ENCODE measurements at places on chromosomes 1 and 21.

- H3K4me3 ChIP-seq = no peak overlapping the region
- H3K27me3 ChIP-seq = no peaks in the 10 kb centered on the region
- peaks cover 8% of the 10 kb centered on the region for H3K4me1 ChIP-seq
- H3K27ac ChIP-seq = no peak overlapping the region
- no peaks in the 10 kb centered on the region for H3K36me3 ChIP-seq
Measured at GRCh38 chr21:16079830-16080229, 350.0 kb downstream of the USP25 start.

DNA sequence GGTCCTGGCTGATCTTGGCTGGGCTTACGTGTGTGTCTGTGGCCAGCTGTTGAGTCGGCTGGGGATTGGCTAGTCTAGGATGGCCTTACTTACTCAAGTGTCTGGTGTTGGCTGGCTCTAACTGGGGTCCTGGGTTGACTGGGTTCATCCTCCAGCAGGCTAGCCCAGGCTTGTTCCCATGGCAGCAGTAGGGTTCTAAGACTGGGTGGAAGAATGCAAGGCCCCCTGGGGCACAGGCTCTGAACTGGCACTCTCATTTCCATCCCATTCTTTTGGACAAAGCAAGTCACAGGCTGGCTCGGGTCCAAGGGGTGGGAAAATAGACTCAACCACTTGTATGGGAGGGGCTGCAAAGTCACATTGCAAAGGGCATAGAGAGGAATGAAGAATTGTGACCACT, 7.9 kb upstream of the OPRD1 start:
- H3K4me1 ChIP-seq = no peaks in the 10 kb centered on the region
- no peak overlapping the region for H3K27ac ChIP-seq
- DNase-seq = no peak
- peaks cover 5% of the 10 kb centered on the region for H3K27me3 ChIP-seq
- no peak overlapping the region for H3K4me3 ChIP-seq
- H3K36me3 ChIP-seq = no peaks in the 10 kb centered on the region

DNA sequence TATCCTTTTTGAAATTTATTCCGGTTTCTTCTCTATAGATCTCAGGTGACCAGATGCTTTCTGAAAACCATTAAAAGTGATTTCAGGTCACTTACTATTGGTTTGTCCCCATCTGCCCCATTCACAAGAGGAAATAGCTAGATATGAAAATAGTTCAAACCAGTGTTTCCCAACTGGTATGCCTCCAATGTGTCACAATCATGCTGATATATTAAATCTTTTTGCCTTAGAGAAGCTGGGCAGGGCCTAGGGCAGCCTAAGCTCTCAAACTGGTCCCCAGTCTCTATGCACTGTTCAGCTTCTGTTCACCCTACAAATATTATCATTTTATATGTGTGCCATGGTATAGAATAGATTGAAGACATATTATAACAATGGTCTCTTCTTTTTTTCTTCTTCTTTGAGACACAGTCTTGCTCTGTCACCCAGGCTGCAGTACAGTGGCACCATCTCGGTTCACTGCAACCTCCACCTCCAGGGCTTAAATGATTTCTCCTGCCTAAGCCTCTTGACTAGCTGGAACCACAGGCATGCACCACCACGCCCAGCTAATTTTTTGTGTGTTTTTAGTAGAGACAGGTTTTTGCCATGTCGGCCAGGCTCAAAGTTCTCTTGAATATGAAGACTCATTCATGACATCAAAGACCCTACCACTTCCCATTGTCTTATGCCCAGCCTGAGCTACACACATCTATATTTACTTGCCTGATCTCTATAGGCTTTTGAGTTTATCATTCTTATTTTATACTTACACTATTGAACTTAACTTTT, 15.7 kb downstream of the PTPN22 start:
- no peaks in the 10 kb centered on the region for H3K36me3 ChIP-seq
- no peak overlapping the region for H3K4me3 ChIP-seq
- H3K27ac ChIP-seq = no peak overlapping the region
- DNase-seq = no peak

DNA sequence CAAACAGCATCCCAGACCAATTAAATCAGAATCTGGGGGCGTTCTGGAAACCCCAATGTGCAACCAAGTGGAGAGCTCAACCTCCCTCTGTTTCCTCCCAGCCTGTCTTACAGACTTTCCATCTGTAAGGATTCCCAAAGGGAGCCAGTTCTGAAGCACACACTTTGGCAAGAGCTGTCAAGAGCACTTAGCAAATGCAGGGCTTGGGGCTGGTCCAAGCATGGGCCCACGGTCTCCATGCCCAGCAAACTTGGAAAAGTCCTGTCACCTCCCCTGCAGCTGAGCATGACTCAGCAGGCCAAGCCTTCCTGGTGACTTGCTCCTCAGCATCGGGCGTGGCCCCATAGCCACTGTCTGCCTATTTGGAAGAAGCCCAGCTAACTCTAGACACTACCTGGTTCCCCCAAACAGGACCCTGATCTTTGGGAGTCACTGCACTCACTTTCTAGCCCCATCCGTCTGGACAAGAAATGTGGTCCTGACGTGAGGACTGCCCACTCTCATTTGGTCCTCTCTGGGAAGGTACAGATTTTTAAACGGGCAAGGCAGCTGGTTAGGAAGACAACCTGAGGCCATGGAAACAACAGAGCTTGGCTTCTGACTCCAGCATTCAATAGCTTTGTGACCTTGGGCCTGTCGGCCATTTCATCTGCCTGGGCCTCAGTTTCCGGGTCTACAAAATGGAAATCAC, 16.9 kb downstream of the SLC2A1 start:
- peak overlapping the region; percentile 98 for H3K27ac ChIP-seq
- no peak overlapping the region for H3K4me3 ChIP-seq
- H3K27me3 ChIP-seq = no peaks in the 10 kb centered on the region
- H3K36me3 ChIP-seq = no peaks in the 10 kb centered on the region

DNA sequence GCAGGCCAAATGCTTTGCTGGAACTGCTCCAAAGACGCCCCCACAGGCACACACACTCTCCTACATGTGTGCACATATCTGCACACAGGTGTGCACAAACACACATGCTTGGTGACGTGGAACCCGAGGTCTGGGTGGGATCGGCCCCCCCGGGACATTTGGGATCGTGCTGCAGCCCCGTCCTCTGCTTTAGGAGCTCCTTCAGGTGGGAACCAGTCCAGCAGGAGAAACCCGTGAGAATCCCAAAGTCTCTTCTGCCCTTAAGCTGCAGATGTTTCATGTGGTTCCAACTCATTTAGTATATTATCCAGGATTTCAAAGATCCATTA, 38.6 kb downstream of the UBE2G2 start:
- peaks cover 5% of the 10 kb centered on the region for H3K4me1 ChIP-seq
- no peaks in the 10 kb centered on the region for H3K27me3 ChIP-seq
- no peak overlapping the region for H3K27ac ChIP-seq
- no peak overlapping the region for H3K4me3 ChIP-seq

- H3K36me3 ChIP-seq = no peaks in the 10 kb centered on the region
- H3K4me1 ChIP-seq = no peaks in the 10 kb centered on the region
- no peak for DNase-seq
- H3K4me3 ChIP-seq = no peak overlapping the region
- H3K27ac ChIP-seq = no peak overlapping the region
- H3K27me3 ChIP-seq = peaks cover 9% of the 10 kb centered on the region
Measured at GRCh38 chr1:109309347-109309746, 2.5 kb upstream of the MYBPHL start.

DNA sequence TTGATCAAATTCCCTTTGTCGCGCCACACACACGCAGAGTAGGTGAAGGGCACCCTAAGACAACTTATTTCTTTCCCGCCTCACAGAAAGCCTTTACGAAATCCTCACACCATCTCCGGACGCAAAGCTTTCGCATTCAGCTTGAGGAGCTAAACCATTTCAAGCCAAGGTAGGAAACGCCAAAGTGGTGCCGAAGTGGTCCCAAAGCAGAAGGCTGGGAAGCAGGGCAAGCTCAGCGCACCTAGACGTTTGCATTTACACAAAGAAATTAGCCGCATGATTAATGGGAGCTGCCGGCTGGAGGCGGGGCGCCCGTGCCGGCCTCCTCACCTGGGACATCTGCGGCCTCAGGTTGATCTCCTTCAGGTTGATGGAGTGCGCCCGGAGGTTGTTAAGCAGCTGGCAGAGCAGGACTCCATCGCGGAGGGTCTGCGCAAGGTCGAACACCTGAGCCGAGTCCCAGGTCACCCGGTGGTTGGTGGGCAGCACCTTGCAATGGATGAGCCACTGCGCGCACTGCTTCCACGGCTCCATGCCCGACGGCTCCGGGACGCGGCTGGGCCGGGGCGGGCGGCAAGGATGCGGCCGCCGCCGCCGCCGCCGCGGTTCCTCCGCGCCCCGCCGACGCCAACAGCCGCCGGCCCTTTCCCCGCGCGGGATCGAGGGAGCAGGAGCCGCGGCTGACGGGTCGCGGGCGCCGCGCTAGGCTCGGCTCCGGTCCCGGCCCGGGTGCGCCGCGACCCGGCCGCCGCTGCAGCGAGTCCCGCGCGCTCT, 457 bp downstream of the VAV3 start:
- peak overlapping the region; percentile 27 for H3K4me3 ChIP-seq
- peaks cover 27% of the 10 kb centered on the region for H3K27me3 ChIP-seq
- no peak overlapping the region for H3K27ac ChIP-seq

GRCh38 chr1:34306568-34306967, 129.9 kb downstream of the C1orf94 start:
- DNase-seq = no peak
- H3K27ac ChIP-seq = no peak overlapping the region
- no peaks in the 10 kb centered on the region for H3K4me1 ChIP-seq
- no peaks in the 10 kb centered on the region for H3K27me3 ChIP-seq

DNA sequence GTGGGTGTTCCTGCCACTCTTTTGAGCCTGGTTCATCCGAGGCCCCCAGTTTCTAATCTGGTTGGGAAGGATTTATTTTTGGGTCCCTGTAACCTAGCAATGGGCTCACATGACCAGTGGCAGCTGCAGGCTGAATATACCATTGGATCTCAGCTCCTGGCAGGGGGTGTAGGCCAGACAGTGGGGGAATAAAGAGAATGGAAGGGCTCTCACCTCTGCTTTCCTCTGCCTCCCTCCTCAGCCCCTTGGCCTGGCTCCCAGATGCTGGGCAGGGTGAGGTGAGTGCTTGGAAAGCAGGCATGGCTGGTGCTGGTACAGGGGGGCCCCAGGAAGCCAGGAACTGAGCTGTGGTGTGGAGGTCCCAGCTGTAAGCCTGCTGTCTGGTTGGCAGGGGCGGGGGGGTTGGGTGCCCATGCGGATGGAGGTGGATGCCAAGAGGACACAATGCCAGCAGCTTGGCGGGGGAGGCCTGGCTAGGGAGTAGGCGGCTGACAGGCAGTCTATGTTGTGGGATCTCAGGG, 3.6 kb upstream of the GPR61 start:
- H3K4me3 ChIP-seq = no peak overlapping the region
- H3K36me3 ChIP-seq = no peaks in the 10 kb centered on the region
- H3K27ac ChIP-seq = no peak overlapping the region
- no peaks in the 10 kb centered on the region for H3K27me3 ChIP-seq

DNA sequence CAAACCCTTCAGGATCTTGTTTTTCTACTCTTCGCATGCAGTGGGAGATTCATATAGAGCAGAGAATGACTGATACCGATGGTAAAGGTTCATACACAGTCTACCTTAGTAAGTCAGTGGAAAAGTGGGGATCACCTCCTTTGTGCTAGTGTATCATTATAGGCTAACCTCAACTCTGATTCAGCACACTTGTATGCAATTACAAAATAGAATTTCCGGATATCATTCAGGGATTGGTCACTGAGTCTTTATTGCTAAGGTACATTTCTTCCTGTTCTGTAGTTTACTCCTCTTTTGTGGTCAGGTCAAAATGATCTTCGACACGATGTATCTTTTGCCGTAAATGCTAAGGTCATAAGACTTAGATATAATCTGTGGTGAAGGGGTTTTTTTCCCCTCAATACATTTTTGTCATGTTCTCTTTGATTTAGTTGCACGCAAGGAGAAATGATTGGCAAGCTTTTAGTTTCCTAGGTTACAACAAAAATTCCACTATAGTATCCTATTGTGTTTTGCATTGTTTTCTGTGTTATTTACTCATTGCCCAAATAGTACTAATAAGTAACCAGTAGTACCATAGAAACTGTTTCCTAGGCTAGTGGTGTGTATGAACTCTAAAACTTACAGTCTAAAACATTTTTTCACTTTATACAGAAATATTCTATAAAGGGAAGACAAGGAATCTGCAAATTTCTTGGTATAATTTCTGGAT, 35.7 kb upstream of the PLA2G4A start:
- no peaks in the 10 kb centered on the region for H3K27me3 ChIP-seq
- no peak overlapping the region for H3K27ac ChIP-seq
- no peak for DNase-seq
- no peak overlapping the region for H3K4me3 ChIP-seq
- H3K4me1 ChIP-seq = no peaks in the 10 kb centered on the region
- no peaks in the 10 kb centered on the region for H3K36me3 ChIP-seq

DNA sequence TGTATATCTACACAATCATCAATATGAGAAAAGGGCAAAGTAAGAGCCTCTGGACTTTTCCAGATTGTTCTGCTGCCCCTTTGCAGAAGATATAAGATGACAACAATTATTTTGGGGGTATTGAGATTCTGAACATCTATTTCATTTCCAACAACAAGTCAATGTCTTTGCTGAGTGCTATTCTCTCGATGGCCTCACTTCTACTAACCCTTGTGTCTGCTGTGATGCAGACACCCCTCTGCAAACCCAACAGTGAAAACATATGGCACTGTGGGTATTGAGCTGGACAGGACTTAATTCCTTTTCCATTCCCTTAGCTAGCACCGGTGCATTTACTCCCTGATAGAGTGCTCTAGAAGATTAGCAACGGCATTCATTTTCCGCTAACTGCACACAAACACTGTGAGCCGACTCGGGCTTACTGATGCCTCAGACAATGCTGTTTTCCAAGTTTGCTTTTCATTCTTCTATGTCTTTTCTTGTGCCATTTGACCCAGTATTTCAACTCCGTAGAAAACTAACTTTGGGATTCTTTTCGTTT, 33.4 kb upstream of the SMYD2 start:
- H3K27me3 ChIP-seq = no peaks in the 10 kb centered on the region
- peaks cover 3% of the 10 kb centered on the region for H3K4me1 ChIP-seq
- no peak overlapping the region for H3K4me3 ChIP-seq
- DNase-seq = no peak

- H3K4me3 ChIP-seq = no peak overlapping the region
- H3K4me1 ChIP-seq = peaks cover 3% of the 10 kb centered on the region
- peaks cover 22% of the 10 kb centered on the region for H3K27me3 ChIP-seq
- no peak for DNase-seq
Measured at GRCh38 chr1:21651214-21652042, 17.7 kb downstream of the RAP1GAP start.

- no peaks in the 10 kb centered on the region for H3K4me1 ChIP-seq
- H3K4me3 ChIP-seq = no peak overlapping the region
- DNase-seq = no peak
- H3K36me3 ChIP-seq = no peaks in the 10 kb centered on the region
Measured at GRCh38 chr1:212688341-212689047, 11.1 kb downstream of the BATF3 start.

DNA sequence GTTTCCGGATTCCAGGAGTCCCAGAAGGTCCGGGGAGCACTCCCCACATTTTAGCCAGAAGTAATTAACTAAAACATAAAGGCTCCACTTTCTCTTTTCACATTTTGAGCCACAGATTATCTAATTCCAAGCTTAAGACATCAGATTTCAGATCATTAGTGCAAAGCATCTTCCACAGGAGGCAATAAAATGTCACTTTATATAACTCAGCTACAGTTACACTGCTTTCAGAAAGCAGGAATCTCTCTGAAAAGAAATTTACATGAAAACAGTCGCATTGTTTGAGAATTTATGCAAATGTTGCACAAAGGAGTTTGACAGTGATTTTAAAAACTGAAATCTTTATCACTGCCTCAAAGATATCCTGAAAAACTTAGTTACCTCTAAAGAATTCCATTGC, 99.7 kb downstream of the LMO4 start:
- no peak for DNase-seq
- H3K27ac ChIP-seq = no peak overlapping the region
- no peak overlapping the region for H3K4me3 ChIP-seq
- no peaks in the 10 kb centered on the region for H3K27me3 ChIP-seq
